Stimulated activated CD4-positive, alpha-beta T cell treated with anti-CD3 and anti-CD28 coated beads, Interleukin-2, amount 100 ng/mL, for 24 hours (primary cell): ENCODE measurements at places on chromosomes 2 and 18.

DNA sequence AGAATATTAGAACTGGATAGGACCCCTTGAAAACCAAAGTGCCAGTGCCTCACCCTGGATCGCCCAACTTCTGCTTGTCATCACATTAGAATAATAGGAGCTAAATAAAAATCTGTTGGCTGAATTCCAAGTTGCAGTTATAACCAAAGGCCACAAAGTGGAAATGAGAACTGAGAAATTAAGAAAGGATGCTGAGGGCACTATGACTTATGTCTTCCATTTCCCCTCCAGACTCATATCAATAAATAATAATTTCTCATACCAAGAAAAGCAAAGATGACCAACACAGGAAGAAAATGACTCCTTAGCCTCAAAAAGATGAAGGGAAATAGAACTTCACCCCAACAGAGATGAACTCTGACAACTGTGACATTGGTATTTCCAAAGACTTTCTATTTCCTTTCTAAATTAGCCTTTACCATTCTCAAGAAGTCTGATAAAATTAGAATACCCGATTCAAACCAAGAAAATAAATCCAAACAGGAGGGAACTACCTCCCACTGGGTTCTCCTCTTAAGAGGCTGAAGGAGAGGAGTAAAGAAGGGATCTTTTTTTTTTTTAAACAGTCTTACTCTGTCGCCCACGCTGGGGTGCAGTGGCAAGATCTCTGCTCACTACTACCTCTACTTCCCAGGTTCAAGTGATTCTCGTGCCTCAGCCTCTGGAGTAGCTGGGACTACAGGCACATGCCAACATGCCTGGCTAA lies 46.5 kb upstream of the EPG5 start:
- no peak for DNase-seq

DNA sequence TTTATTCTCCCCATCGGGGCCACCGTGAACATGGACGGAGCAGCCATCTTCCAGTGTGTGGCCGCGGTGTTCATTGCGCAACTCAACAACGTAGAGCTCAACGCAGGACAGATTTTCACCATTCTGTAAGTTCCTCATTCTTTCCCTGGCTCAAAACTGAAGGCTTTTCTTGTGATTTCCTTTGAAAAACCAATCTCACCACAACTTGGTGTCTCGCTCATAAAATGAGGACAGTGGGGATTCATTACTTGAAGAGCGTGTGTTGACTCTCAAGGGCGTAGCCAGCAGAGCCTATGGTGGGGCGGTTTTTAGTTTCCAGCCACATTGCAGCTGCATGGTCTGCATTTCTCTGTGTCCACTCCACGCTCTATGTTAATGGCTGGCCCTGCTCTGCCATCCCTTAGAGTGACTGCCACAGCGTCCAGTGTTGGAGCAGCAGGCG lies 29.0 kb downstream of the SLC1A4 start:
- DNase-seq: no peak

- no peak for DNase-seq
Observed at GRCh38 chr18:46678785-46679399, 21.9 kb upstream of the LOXHD1 start.

DNA sequence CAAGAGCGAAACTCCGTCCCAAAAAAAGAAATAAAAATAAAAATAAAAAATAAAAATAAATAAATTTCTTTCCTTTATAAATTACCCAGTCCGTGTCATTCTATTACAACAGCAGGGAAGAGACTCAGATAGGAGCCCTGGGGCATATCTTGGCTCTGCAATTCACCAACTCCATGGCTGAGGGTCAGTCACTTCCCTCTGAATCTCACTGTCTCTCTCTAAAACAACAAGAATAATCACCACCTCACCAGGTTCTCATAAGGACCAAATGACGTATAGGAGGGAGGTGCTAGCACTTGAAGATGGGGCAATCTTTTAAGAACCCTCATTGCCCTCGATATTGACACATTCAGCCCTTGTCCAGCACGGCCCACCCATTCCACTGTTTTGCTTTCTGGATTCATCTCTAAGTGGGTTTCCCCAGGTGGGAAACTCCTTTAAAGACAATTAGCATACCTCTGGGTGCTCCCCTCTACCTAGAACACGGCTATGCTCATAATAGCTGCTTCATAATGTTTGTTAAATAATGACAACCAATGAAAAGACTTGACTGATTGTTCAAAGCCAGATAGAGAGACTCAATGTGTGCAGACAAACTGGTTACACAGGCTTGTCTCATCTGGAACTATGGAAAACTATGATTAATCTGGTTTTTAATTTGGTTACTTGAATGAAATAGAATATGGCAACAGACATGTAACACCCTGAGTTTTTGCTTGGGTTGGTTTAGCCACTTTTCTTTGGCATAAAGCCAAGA lies 15.1 kb downstream of the MYCN start:
- no peak for DNase-seq

- DNase-seq: peak; percentile 70
Observed at GRCh38 chr2:227411320-227411989, 23.7 kb upstream of the SCYGR1 start.

- no peak for DNase-seq
Observed at GRCh38 chr2:56687169-56687568, 503.4 kb downstream of the CCDC85A start.

- DNase-seq: no peak
Observed at GRCh38 chr18:37529296-37529695, 36.3 kb downstream of the CELF4 start.

- no peak for DNase-seq
Observed at GRCh38 chr2:40360652-40361051, 91.2 kb downstream of the SLC8A1 start.

DNA sequence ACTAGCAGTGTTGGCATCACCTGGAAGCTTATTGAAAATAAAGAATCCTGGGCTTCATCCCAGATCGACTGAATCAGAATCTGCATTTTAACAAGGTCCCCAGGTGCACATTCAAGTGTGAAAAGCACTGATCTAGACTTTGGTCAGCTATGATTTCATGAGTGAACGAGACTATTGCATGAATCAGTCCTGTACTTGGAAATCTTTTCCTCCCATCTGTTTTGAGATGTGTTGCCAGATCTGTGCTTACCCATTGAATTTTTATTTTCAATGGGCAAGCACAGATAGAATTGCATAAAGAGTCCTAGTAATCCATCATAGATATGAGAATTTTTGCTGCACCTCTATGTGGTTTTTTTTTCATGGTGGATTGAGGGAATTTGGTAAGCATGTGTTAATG lies 64.0 kb downstream of the PMS1 start:
- DNase-seq: no peak

- DNase-seq: no peak
Observed at GRCh38 chr2:24984912-24985311, 13.2 kb upstream of the DNAJC27 start.

DNA sequence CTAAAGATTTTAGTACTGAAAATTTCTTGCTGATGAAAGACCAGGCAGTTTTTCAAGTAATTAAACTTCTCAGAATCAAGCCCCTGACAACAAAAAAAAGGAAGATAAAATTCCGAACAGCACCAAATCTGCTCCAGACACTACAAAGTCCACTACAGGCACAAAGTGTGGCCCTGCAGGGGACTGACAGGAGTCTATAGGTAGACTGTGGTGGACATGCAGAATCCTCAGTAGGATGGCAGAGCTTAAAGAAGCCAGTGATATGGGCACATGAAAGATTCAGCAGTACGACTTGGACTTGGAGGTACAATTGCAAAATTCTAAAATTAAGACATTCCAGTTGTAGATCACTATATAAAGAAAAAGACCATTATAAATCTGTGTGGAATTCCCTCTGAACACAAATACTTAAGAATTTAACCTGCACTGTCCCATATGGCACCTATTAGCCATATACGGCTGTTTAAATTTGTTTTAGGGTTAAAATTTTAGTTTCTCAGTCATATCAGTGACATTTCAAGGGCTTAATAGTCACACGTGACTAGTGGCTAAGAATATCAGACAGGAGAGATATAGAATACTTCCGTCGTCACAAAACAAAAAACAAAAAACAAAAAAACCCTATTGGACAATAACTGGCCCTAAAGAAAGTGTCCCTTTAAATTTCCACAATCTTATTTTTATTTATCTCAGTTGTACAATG lies 32.0 kb downstream of the SFT2D3 start:
- DNase-seq: no peak

DNA sequence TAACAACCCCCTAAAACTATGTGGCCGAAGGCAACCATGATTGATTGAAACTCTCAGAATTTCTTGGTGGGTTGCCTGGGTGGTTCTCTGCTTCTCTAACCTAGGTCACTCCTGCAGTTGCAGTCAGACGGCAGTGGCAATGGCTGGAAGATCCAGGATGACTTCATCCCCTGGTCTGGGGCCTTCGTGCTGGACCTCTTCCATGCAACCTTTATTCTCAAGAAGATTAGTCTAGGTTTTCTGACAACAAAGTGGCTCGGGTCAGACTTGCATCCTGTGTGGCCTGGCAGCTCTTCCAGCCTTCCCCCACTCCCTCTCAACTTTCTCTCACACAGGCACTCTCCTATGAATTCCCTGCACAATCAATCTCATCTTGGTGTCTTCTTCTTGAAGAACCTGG lies 76.4 kb downstream of the METTL4 start:
- no peak for DNase-seq
